ENCODE measurements at places on chromosomes 12 and 14.

DNA sequence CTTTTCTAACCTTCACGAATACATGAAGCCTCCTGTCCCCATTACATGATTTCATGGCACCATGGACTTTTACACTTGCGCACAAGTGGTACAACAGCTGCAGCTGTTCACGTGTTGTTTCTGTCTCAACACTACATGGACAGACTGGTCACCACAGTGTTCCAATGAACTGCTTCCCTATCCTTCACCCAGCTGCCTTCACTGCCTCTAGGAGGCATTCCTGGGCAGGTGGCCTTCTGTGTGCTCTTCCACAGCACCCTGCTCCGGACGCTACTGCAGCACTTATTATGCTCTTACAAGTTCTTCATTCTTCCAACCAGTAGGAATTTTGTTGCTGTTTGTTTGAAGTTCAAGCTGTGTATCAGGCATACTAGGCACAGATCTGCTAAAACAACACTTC is 1.5 kb downstream of the MTERF2 start:
- no peak for DNase-seq

- DNase-seq, result no peak
These were observed 48.5 kb upstream of the NUAK1 start for GRCh38 chr12:106187155-106187789.

DNA sequence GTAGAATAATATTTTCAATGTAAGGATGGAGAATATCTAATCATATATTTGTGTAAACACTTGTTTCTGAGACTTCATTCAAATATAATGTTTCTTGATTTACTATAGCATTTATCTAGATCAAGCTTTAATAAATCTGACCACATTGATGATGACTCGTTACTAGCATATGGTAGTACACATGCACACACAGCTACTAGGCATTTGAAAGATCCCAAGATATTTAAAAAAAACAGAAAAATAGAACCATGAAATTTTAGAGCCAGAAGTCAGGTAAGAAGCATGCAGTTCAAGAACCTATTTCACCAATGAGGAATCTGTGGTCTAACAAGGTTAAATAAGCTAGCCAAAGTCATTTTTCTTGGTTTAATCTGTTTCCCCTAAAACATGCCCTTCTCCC is 32.0 kb downstream of the DCP1B start:
- no peak for DNase-seq

GRCh38 chr12:52171950-52172512 is 19.8 kb downstream of the KRT80 start:
- no peak for DNase-seq

DNA sequence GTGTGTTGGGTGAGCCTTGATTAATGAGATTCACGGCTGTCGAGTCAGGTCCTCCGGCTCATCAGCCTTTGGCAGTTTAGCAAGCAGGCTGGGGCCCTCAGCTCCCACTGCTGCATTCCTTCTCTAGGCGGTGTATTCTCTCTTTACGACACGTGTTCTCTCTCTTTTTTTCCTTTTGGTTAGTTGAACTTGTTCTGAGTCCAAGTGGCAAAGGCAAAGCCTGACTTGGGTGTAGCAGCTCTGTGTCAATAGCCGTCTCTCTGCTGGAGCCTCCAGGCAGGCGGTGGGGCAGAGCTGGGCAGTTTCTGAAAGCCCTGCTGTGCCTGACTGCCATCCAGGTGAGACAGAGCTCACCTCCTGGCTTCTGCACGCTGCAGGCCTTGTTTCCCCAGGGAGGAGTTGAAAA is 46.6 kb downstream of the SUSD6 start:
- no peak for DNase-seq

DNA sequence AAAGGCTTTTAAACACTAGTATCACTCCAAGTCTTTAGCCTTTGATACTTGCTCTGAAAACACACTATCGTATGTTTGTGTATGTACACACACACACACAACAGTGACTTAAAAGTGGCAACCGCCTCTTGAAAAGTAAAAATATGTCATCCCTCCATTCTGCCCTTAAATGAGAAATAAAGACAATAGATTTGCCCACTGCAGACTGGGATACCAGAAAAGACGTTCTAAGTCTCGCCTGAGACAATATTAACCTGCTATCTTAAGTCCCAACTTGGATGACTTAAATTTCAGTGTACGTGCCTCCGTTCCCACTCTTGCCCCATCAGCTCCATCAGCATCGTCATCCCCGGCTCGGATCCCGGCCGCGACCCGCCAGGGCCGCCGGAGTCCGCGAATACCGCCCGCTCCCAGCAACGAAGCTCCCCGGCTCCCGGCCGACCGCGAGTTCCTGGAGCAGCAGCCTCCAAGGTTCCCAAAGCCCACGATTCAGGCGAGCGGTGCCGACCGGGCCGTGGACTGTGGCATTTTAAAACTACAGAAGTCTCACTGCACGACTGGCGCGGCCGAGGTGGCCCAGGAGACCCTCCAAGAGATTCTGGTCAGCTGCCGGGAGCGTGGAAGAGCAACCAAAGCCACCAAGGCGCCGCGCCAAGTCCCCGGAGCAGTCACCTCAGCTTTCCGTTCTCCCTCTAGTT is 2.8 kb upstream of the ARID2 start:
- DNase-seq, result peak; percentile 60

DNA sequence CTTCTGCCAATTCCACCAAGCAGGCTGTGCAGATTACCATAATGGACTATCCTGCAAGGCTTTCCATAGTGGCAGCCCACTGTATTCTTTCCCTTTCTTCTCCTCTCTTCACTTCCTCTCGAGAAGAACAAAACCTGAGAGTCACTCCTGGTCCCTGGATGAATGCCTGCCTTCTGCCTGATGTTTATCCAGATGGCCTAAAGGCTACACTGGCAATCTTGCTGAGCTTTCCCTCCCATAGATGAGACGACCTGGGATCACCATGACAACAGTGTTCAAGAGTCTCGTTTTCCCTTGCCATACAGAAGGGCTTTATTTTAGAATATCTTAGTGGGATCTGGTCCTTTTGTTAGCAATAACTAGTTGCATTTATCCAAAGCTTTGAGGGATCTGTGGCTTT is 142.3 kb downstream of the RTN1 start:
- no peak for DNase-seq

- no peak for DNase-seq
These were observed 190.2 kb upstream of the HMGA2 start for GRCh38 chr12:65634061-65634460.

- peak; percentile 75 for DNase-seq
These were observed at the start of the genes LYSET and MOAP1 for GRCh38 chr14:93184391-93185348. Gene LYSET, plus strand, starts transcription at chr14:93185317. Its CDS starts 89 bp downstream, at chr14:93185406. Gene MOAP1, minus strand, starts transcription at chr14:93184897. Its CDS starts 655 bp downstream, at chr14:93184242.

DNA sequence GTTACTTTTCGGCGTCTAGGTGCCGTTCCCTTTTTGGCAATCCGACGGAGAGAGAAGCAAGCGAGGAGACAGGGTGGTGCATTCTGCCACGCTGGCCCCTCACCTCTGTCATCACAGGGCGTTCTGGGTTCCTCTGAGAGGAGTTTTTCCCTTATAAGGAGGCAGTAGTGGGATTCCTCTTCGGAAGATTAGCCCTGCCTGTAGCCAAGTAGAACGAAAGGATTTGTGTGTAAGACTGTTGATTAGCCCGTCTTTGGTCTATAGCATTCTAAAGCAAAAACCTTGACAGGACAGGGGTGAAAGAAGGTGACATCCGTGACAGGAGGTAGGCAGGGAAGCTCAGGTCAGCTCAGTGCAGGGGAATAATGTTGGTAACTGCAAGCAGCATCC is 9.1 kb upstream of the NEMF start:
- DNase-seq, result no peak

GRCh38 chr12:76535170-76535569 is 24.4 kb downstream of the OSBPL8 start:
- no peak for DNase-seq

GRCh38 chr12:121240484-121241101 is 30.7 kb downstream of the P2RX4 start:
- DNase-seq, result no peak

- DNase-seq, result no peak
These were observed 1.0 kb downstream of the AHNAK2 start for GRCh38 chr14:104977008-104977680.
